ENCODE measurements at places on chromosomes 6 and 20. TPM values are rescaled to one million over a fixed set of nuclear protein-coding genes. Genes with fewer than 3 reads are reported as not detected.

The MCM9 gene
- 18.0 TPM for total RNA-seq

The VEGFA gene
- total RNA-seq: 9.4 TPM

The HLA-DRB1 gene
- total RNA-seq: not detected

The MUCL3 gene
- not detected for total RNA-seq

The LTV1 gene
- 16.4 TPM for total RNA-seq

The GATA5 gene
- not detected for total RNA-seq

The OR12D3 gene
- total RNA-seq: not detected

The EPPIN gene
- not detected for total RNA-seq

The SAPCD1 gene
- total RNA-seq: 8.0 TPM

The SIRPB1 gene
- 2.8 TPM for total RNA-seq

The BHLHE23 gene
- total RNA-seq: not detected

The SLC17A9 gene
- 1.9 TPM for total RNA-seq

The OR2H2 gene
- total RNA-seq: not detected

The TPX2 gene
- 6.3 TPM for total RNA-seq

The OTOR gene
- not detected for total RNA-seq

The PNPLA1 gene
- not detected for total RNA-seq

The MYLK4 gene
- 0.87 TPM for total RNA-seq

The HUS1B gene
- total RNA-seq: 0.69 TPM

The KHDC1L gene
- total RNA-seq: not detected

The TNFRSF21 gene
- 65.1 TPM for total RNA-seq

The ADAM33 gene
- 0.09 TPM for total RNA-seq

The KCNK16 gene
- total RNA-seq: not detected

The PRR18 gene
- not detected for total RNA-seq

The MDFI gene
- 27.0 TPM for total RNA-seq

The TRIM40 gene
- total RNA-seq: not detected

The ENPP5 gene
- total RNA-seq: not detected

The C4B gene
- total RNA-seq: 1.1 TPM

The REM1 gene
- 0.11 TPM for total RNA-seq

The CRISP2 gene
- total RNA-seq: not detected

The IP6K3 gene
- not detected for total RNA-seq

The BTNL2 gene
- total RNA-seq: not detected

The PTGIS gene
- total RNA-seq: under 0.01 TPM

The DAAM2 gene
- total RNA-seq: 0.87 TPM

The FERMT1 gene
- under 0.01 TPM for total RNA-seq
